ENCODE measurements at places on chromosomes 3 and 15. TPM values are rescaled to one million over a fixed set of nuclear protein-coding genes. Genes with fewer than 3 reads are reported as not detected.

DNA sequence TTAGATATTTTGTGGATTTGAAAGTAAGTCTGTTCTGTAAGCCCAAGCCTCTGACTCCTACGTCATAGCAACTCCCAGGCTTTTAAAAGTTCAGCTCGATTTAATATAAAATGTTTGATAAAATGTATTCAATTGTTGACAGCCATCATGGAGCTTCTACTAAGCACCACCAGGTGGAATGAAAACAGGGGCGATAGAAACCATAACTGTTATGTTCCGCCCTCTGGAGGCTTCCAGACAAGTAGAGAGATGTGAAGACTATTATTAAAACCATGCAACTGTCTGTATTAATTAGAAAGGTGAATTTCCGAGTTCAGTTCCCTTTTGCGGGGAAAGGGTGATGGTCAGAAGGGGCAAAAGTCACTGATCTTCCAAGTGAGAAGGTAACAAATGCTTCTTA lies 292.2 kb downstream of the NR2F2 start:
- DNase-seq: no peak

MINAR1 gene
- total RNA-seq: 40.6 TPM

- DNase-seq: no peak
Measured at GRCh38 chr3:112763258-112763657, 83.4 kb downstream of the CD200R1L start.

LCTL gene
- 0.10 TPM for total RNA-seq

GPR149 gene
- total RNA-seq: 12.7 TPM

DNA sequence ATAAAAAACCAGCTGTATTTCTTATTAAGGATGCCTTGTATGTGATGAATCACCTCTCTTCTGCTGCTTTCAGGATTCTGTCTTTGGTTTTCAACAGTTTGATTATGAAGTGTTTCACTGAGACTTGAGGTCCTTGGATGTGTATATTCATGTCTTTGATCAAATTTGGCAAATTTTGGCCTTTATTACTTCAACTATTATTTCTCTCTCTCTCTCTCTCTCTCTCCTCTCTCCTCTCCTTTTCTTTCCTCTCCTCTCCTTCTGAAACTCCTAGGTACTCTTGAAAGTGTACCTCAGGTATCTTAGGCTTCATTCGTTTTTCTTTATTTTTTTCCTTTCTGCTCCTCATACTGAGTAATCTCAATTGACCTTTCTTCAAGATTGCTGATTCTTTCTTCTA lies 43.3 kb downstream of the LSM3 start:
- DNase-seq: no peak
